ENCODE measurements at places on chromosomes 4 and X.

DNA sequence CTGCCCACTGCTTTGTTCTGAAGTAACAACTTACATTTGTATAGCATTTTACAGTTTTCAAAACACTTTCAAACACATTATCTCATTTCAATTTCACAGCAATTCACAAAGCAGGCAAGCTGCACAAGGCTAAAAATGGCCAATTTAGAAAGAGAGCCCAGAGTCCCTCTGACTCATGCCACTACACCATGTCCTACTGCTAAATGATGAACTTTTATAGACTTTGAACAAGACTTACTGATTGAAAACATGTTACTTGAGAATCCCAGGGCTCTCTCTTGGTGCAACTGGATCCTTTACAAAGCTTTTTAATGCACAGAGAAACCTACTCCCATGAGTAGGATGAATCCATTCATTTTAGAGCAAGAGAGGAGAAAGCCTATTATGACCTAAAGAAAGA is 5.8 kb upstream of the G3BP2 start:
- no peak for DNase-seq

- DNase-seq, result no peak
Observed at GRCh38 chr4:2305766-2306501, 44.0 kb upstream of the MXD4 start.

DNA sequence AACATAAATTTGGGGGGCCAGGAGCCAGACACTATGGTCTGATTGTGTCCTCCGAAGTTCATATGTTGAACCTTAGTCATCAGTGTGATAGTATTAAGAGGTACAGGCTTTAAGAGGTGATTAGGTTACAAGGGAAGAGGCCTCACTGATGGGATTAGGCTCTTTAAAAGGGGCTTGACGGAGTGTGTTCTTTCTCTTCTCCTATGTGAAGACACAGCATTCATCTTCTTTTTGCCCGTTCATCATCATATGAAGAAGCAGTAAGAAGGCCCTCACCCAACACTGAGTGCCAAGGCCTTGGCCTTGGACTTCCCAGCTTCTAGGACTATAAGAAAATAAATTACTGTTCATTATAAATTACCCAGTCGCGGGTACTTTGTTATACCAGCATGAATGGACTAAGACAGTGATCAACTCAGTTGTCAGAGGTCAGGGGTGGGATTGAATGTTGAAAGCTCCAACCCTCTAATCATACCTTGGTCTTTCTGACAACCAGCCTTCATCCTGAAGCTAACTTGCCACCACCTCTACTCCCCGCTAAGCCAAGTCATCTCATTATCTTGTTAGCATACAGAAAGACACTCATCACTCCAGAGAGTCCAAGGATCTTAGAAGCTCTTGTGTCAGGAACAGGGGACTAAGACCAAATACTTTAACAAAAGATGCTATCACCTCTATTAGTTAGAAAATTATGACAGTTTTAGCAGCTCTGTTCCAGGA is 543.4 kb upstream of the DIPK2B start:
- DNase-seq, result no peak

DNA sequence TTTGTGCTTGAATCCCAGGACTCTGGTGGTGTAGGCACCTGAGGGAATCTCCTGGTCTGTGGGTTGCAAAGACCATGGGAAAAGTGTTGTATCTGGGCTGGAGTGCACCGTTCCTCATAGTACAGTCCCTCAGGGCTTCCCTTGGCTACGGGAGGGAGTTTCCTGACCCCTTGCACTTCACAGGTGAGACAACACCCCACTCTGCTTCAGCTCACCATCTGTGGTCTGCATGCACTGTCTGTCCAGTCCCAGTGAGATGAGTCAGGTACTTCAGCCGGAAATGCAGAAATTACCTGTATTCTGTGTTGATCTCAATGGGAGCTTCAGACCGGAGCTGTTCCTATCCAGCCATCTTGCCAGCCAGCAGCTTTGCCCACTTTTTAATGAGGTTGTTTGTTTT is 353.0 kb upstream of the IRS4 start:
- DNase-seq, result no peak

DNA sequence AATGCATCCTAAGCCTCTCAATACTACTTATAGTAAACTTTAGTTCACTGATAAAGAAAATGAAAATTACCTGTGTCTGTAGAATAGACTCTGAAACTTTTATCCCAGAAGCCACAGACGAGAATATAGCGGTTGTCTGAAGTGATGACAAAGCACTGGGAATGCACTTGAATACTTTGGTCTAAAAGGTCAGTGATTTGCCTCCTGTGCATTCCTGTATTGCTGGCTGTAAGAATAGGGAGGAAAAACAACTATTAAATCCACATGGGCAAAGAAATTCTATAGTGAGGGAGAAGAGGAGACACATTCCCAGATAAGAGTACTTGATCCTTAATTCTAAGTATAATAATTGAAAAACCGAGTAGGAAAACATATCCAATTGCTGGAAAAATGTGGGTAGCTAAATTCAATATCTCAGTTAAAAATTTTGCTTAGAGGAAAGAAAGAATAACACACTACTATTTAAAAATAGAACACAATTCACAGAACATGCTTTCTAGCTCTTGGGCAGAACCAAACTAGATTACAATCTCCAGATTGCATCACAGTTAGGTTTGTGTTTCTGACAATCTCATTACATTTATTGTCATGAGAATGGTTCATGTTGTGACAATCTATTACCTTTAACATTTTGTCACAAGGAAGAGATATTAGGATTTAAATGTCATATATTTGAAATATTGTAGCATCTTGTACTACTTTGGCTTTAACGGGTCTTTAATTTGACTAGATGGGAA is 232.1 kb downstream of the DCLK2 start:
- DNase-seq, result no peak

DNA sequence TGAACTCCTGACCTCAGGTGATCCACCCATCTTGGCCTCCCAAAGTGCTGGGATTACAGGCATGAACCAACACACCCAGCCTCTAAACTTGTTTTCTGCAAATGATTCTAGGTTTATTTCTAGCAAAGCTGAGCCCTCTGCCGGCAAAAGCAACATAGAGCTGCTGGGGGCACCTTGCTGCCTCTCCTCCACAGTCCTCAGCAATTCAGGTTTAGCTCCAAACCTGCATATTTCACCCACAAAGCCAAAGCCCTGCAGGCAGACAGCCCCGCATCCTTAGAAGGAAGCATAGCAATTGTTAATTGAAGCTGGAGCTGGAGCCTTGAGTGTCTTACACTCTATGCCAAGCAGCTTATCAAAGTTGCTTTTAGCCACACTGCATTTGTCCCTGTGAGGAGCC is 24.9 kb upstream of the OCIAD2 start:
- no peak for DNase-seq

- DNase-seq, result no peak
Observed at GRCh38 chr4:168514249-168514852, 17.5 kb downstream of the PALLD start.

- DNase-seq, result no peak
Observed at GRCh38 chr4:168615294-168616065, 118.6 kb downstream of the PALLD start.

- DNase-seq, result no peak
Observed at GRCh38 chr4:55947254-55947882, 1.4 kb upstream of the CEP135 start.

DNA sequence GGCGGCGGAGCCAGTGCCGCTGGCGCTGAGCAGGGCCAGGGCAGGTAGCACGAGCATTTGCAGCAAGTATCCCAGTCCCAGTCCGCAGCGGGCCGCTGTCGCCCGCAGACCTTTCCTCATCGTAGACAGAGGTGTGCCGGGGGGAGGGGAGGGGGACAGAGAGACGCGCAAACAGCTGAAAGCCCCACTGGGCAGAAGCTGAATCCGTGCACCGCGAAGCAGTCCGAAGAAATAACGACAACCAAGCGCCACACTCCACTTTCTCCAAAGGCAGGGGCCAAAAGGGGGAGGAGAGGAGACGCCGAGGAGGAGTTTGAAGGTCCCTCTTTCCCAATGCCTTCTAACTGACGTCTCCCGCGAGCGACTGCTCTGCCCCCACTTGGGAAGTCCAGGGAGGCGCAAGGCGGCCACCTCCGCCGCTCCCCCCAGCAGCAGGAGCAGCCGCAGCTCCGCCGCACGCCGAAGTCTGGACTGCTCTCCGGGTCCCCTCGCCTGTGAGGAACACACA is at the start of gene UNC5C:
UNC5C (minus strand) TSS at position 236 of the 508 bp plus-strand sequence.
- no peak for DNase-seq

DNA sequence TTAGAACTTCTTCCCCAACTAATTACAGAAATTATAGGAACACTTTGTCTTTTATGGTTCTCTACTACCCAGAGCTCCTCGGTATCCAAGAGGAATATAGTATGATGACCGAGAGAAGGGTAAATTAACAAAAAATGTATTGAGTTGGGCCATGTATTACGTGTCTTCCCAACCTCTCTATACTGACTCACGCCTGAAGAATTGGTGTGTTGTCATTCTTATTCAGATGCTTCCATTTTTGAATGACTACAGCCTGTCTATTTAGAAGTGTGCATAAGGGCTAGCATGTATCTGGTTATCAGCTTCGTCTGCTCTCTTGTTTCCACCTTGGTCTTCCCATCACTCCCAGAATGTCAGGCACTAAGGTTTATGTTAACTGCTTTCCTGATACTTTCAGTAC is 24.5 kb upstream of the SCD5 start:
- no peak for DNase-seq

DNA sequence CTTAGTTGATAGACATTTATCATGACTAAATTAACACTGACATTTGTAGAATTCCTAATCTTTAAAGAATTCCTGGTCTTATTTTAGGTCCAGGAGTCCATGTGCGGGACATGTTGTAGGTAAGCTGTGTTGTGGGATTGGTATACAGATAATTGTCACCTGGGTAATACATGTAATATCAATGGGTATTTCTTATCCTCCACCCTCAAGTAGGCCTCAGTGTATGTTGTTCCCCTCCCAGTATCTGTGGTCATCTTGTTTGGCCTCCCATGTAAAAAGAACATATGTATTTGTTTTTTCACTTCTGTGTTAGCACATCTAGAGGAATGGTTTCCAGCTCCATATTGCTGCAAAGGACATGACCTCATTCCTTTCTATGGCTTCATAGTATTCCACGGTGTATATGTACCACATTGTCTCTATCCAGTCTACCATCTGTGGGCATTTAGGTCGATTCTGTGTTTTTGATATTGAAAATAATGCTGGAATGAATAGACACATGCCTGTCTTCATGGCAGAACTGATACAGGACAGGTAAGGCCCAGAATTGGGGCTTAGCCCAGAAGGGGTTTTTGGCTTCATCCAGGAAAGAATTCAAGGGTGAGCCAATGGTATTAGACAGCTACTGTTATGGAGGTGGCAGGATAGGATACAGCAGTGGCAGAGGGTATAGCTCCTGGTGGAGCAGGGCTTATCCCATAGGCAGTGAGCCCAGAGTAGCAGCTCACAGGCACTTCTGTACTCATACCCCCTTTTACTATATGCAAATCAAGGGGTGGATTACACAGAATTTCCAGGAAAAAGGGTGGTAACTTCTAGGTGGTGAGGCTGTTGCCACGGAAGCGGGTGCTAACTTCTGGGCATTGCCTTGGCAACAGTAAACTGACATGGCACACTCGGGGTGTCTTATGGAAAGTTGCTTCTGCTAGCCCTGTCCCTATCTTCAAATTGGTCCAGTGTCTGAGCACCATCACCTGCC is 66.1 kb upstream of the WDR1 start:
- no peak for DNase-seq

- DNase-seq, result no peak
Observed at GRCh38 chr4:102168580-102168979, 176.7 kb downstream of the SLC39A8 start.

- DNase-seq, result no peak
Observed at GRCh38 chrX:100748108-100748507, 16.2 kb upstream of the SYTL4 start.

GRCh38 chr4:6087669-6088341 is 69.6 kb upstream of the C4orf50 start:
- DNase-seq, result no peak

- no peak for DNase-seq
Observed at GRCh38 chr4:26175006-26175786, 145.6 kb upstream of the RBPJ start.

DNA sequence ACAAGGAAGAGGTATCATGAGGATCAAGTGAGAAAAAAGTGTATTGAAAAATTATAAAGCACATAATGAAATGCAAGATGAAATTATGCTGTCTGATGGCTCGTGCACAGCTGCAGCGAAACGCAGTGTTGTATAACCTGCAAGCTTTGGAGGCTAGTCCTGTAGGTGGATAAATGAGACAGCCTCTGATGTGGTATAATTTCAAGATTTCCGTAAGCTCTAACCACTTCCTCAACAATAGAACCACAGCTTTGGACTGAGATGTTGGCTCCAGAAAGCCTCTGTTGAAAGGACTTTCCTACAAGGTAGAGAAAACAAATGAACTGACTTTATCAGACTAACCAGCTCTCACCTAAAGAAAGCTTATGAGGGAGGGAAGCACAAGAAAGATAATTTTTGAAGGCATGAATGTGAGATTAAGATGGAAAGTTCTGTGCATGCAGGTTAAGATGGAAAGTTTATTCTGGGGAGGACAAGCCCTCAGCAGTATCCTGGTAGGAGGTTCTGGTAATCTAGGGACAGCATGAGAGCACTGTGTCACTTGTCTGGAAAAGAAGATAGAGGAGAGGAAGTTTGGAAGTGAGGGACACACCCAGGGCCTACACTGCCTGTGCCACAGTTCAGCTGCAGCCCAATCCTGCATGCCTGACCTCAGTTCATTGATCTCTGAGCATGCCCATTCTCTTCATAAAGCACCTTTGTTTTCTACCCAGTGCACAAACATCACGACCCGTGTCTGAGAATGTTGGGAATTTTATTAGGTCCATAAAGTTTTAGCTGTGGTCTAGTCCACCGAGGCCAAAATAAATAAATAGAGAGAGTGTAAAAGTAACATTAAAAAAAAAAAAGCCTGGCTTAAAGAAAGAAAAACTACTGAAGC is 161.5 kb upstream of the SFRP2 start:
- DNase-seq, result no peak

DNA sequence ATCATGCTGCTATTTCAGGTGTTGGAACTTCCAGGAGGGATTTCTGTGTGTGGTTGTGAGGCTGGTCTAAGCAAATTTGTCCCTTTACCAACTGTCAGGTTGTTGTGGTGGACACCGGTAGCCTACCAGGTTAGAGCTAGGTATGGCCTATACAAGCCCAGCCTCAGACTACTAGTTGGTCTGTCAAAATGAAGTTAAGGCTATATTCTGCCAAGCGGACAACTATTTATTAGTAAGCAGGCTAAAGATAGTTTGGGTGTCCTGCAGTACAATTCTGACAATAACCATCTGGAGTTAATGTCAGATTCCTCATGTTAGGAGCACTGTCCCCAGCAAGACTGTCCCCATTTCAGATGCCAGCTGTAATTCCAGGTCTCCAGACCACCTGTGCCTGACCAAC is 13.9 kb upstream of the ENPP6 start:
- DNase-seq, result no peak

GRCh38 chr4:111502626-111503025 is 642.6 kb upstream of the FAM241A start:
- DNase-seq, result no peak

GRCh38 chr4:101621120-101621519 is 169.4 kb upstream of the BANK1 start:
- no peak for DNase-seq

- DNase-seq, result no peak
Observed at GRCh38 chr4:3462790-3463415, at the start of gene DOK7. Gene DOK7, plus strand, starts transcription at chr4:3463306. Its CDS starts 70 bp downstream, at chr4:3463376.

GRCh38 chrX:66030505-66031317 is 9.2 kb downstream of the VSIG4 start:
- no peak for DNase-seq

GRCh38 chr4:151694961-151695720 is 65.7 kb downstream of the GATB start:
- no peak for DNase-seq

- no peak for DNase-seq
Observed at GRCh38 chr4:165010487-165010886, 21.3 kb upstream of the TRIM60 start.

- no peak for DNase-seq
Observed at GRCh38 chrX:35711281-35711680, 86.9 kb upstream of the MAGEB16 start.
